COR-L47 (cell line): ENCODE measurements at places on chromosomes 1 and 21.

DNA sequence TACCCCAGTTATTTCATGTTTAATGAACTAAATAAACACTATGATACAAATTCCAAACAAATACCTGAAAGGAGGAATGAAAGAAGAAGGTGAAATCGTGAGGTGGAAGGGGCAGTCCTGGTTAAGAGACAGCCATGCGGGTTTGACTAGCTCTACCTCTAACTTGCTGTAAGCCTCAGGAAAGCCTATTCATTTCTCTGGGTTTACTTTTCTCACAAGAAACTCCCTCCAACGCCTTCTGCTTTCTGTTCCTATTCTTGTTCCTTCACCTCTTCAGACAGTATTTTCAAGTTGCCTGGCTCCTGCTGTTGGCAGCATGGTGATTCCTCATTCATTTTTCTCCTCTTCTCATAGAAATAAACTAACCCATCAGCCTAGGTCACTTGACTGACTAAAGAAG, 92.4 kb downstream of the NTPCR start:
- no peak for DNase-seq

DNA sequence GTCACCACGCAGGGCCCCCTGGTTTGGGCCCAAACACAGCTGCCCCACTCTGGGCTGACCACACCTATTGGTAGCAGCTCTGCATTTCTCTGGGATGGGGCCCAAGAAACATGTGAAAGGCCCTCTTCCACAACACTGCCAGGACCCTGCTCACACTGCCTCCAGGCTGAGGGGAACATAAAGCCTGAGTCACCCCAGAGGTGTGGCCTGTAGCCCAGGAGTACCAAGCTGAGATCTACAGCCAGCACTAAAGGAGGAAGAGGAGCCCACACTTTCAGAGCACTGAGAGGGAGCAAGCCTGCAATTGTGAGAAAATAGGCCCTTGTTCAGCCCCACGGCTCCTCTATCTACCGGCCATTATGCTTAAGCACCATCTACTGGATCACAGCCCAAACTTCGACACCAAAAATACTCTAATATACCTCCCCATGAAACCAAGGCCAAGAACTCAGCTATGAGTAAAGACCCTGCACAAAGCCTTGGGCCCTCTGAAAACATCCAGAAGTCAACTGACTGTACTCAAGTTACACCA, 14.4 kb upstream of the OR2T10 start:
- no peak for DNase-seq

GRCh38 chr1:47841356-47841755, 155.8 kb downstream of the TRABD2B start:
- DNase-seq: no peak

- DNase-seq: no peak
These were observed 41.9 kb downstream of the CASQ2 start for GRCh38 chr1:115726570-115726969.

DNA sequence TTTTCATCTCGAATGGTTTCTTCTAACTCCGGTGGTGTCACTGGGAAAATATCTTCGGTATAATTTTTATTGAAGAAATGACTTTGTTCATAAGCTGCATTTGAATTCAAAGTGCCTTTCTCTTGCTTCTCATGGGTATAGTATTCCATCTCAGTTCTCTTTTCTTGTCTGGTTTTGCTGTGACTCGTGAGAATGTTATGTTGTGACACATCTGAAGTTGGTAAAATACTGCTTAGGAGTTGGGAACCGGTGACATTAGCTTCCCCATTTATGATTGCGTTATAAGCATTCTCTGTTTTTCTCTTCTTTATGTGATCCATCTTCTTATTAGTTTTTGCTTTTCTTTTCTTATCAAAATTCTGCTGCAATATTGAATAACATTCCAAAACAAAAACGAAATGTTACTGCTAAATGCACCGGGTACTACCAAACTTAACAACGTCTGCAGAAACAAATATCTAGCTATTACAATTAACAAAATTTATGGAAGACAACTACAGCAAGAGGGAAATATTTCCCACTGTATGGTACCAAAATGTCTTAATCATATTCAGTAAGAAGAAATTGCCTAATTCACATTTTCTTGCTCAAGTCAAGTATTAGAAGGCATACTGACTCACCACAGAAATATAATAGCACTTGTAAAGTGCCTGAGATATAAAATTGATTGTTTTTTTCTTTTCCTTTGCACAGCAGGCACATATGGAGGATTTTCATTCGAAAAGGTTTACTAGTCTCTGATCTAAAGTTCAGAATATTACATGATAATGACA, 15.5 kb downstream of the LRIF1 start:
- no peak for DNase-seq

- no peak for DNase-seq
These were observed 35.5 kb downstream of the KCNK2 start for GRCh38 chr1:215118081-215118480.

GRCh38 chr1:204545881-204546280, 29.7 kb downstream of the MDM4 start:
- no peak for DNase-seq

GRCh38 chr1:59685101-59685500, 129.6 kb upstream of the HOOK1 start:
- no peak for DNase-seq

- DNase-seq: no peak
These were observed 5.1 kb upstream of the TTC34 start for GRCh38 chr1:2806591-2806990.
